ENCODE measurements at places on chromosomes 11 and 22.

- peaks cover 11% of the 10 kb centered on the region for H3K36me3 ChIP-seq
- H3K27ac ChIP-seq = no peak overlapping the region
- peak overlapping the region; percentile 85 for H3K4me3 ChIP-seq
- H3K27me3 ChIP-seq = no peaks in the 10 kb centered on the region
- no peak for DNase-seq
Measured at GRCh38 chr11:66467756-66468155, 1.1 kb downstream of the PELI3 start.

GRCh38 chr11:75406338-75406777 is 7.0 kb downstream of the RPS3 start:
- H3K4me1 ChIP-seq = peaks cover 14% of the 10 kb centered on the region
- H3K27me3 ChIP-seq = no peaks in the 10 kb centered on the region
- H3K27ac ChIP-seq = peak overlapping the region; percentile 2
- DNase-seq = no peak

DNA sequence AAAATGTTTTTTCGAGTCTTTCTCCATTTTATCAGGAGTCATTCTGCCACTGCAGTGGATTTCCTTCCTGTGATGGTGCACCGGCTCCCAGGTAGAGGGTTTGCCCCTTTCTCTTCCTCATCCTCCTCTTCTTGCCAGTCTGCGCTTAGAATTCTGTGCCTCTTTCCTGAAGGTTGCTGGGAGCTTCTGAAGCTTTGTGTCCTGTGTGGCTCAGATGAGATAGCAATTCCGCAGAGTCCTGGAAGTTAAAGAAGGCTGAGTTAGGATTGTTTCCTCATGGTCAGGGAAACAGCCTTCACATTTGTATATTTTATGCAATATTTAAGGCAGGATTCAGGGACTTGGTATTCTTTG is 264 bp downstream of the BCO2 start:
- H3K27ac ChIP-seq = no peak overlapping the region
- no peak for DNase-seq
- H3K4me1 ChIP-seq = peaks cover 26% of the 10 kb centered on the region

GRCh38 chr11:34239465-34240149 is 118.2 kb downstream of the ABTB2 start:
- H3K27me3 ChIP-seq = no peaks in the 10 kb centered on the region
- H3K4me3 ChIP-seq = no peak overlapping the region
- no peaks in the 10 kb centered on the region for H3K36me3 ChIP-seq
- DNase-seq = no peak
- peaks cover 28% of the 10 kb centered on the region for H3K4me1 ChIP-seq

GRCh38 chr11:109085708-109086373 is 336.1 kb upstream of the C11orf87 start:
- no peaks in the 10 kb centered on the region for H3K4me1 ChIP-seq
- no peaks in the 10 kb centered on the region for H3K27me3 ChIP-seq
- H3K4me3 ChIP-seq = no peak overlapping the region
- no peaks in the 10 kb centered on the region for H3K36me3 ChIP-seq
- no peak for DNase-seq

DNA sequence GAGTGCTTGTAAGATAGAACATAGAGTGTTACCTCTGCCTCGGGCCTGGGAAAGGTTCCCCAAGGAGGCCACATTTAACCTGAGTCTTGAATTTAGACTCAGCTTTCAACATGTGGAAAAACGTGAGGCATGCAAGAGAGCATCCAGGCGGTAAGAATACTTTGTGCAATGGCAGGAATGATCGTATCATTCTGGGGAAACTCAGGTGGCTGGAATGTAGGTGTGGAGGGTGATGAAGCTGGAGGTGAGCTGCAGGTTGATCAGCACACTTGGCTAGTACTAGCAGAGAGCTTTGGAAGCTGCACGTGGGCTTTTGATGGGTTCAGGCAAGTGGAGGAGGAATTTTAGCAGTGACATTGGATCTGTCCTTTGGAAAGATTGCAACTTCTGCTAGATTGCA is 270.3 kb upstream of the RAG2 start:
- DNase-seq = no peak
- no peaks in the 10 kb centered on the region for H3K27me3 ChIP-seq
- H3K4me1 ChIP-seq = no peaks in the 10 kb centered on the region
- H3K4me3 ChIP-seq = no peak overlapping the region
- no peak overlapping the region for H3K27ac ChIP-seq

- H3K36me3 ChIP-seq = no peaks in the 10 kb centered on the region
- no peaks in the 10 kb centered on the region for H3K27me3 ChIP-seq
- no peaks in the 10 kb centered on the region for H3K4me1 ChIP-seq
- H3K27ac ChIP-seq = no peak overlapping the region
- no peak for DNase-seq
Measured at GRCh38 chr11:70095541-70096252, 17.6 kb downstream of the ANO1 start.

DNA sequence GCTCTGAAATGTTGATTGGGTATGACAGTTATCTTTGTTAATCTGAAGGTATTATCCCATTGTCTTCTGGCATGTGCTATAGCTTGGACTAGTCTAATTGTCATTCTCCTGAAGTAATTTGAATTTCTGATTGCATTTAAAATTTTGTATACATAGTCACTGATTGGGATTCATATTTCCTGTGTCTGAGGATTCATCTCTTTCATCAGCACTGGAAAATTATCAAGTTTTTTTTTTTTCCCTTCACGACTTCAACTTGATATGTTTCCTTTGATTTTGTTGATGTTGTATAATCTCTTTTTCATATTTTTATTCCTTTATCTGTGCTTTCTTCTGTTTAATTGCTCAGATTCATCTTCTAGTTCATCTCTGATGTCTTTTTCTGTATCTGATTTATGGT is 104.1 kb downstream of the DDX10 start:
- no peak for DNase-seq
- no peak overlapping the region for H3K27ac ChIP-seq
- H3K4me3 ChIP-seq = no peak overlapping the region
- no peaks in the 10 kb centered on the region for H3K4me1 ChIP-seq

DNA sequence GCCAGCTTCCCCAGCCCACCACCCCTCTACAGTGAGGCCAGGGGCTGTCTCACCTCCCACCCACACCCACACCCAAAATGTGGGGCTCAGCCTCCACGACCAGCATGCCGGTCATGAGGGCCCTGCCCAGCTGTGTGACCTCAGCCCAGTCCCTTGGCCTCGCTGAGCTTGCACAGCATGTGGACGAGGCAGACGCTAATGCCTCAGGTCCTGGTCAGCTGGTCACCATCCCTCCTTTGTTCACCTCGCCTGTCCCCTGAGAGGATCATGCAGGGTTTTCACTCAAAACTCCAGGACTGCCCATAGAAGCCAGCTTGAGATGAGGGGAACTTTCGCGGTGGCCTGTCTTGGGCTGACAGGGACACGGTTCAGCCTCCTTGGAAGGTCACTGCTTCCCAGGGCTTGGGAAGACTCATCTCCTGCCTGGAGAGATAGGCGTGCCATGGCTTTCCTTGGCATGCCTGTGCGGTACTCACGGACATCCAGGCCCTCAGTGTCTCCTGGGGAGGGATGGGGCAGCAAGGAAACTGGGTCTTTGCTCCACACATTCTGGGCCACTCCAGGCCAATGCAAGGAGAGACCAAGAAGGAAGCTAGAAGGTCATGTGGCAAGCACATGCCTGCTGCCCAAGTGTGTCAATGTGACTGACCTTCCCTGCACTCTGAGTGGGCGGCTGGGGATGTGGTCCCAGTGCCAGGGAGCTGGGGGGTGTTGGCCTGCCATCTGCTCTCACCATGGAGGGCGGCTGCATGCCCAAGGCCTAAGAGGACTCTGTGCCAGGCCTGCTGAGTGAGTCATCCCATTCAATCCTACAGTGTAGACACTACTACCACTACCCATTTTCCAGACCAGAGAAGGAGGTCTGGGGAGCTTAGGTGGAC is 3.2 kb upstream of the RTN4R start:
- no peak overlapping the region for H3K4me3 ChIP-seq
- DNase-seq = no peak
- no peaks in the 10 kb centered on the region for H3K36me3 ChIP-seq
- H3K27ac ChIP-seq = no peak overlapping the region

- H3K36me3 ChIP-seq = no peaks in the 10 kb centered on the region
- H3K4me3 ChIP-seq = no peak overlapping the region
- H3K4me1 ChIP-seq = no peaks in the 10 kb centered on the region
- DNase-seq = no peak
Measured at GRCh38 chr22:20140521-20140964, 8.9 kb downstream of the ZDHHC8 start.
